ENCODE measurements at places on chromosomes 16 and 17.

DNA sequence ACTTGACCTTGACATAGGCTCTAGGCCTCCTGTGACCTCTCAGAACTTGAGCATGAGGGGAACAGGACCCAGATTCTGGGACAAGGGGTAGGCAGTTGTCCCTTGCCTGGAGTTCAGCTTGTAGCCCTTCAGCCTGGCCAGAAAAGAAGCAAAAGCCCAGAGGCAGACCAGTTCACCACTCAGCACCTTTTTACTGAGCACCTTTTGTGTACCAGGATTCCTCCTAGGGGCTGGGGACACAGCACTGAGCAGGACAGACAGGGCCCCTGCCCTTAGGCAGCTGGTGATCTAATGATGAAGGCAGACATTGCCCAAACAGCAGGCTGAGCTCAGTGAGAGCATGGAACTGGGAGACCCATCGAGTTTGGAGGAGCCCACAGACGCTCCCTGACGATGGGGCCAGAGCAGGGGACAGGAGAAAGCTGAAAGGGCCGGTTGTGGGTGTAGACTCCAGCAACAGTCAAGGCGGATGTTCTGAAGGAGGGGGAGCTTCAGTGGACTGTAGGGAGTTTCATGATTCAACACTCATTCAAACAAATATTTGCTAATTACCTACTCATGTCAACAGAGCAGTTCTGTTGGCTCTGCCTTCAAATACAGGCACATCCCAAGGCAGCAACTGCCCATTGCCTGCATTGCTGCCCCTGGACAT lies 32.0 kb downstream of the SBK1 start:
- no peak for DNase-seq

DNA sequence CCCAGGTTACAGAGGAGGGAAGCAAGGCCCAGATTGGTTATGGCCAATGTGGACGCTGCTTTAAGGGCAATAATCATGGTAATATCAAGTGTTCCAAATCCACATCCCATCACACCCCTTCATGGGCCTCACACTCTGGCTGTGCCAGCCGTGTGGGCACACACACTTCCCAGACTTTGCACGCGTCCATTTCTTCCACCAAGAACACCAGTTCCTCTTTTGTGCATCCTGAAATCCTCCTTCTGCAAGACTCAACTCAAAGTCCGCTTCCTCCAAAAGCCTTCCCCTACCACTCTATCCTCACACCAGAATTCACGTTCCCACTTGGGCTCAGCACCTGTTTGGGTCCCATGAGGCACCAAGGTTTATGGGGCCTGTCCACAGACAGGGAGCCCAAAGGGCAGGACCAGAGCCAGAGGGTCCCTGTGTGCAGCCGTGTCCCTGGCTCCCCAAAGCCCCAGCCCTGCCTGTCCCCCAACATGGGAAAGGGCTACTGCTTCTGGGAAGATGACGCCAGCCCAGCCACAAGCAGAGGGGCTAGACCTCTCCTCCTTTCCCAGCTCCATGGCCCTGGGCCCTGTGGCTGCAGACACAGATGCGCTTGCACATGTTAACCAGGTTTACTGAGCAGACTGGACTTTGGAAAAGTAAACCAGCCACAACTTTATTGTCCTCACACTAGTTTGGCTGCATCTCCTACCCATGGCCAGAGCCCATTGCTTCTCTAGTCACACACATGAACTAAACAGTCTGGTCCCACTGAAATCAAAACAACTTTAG lies 20.3 kb downstream of the SPNS3 start:
- no peak for DNase-seq

DNA sequence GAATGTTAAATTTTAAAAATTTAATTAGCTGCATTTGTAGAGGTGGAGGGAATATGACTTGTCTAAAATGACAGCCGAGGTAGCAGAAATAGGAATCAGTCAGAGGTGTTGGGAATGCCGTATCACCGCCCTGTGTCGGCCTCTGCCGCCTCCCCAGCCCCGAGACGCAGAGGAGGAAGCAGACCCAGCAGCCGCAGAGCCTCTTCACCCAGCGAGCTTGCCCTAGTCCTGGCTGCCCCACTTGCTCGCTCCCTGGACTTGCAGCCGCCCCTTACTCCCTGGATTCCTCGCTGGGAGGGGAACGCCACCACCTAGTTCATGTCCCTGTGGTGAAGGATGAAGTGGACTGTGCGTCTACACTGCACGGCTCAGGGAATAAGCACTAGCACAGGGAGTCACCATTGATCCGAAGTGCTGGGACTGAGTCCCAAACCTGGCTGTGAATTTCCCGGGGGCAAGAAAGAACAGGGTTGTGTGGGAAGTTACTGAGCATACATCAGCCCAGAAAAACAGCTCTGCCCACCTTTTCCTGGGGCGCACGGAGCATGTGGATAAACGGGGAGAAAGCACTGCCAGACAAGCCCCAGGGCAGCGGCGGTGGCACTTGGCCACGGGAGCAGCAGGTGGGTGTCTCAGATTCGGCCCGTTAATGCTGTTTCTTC lies 76.8 kb downstream of the RPTOR start:
- peak; percentile 74 for DNase-seq

DNA sequence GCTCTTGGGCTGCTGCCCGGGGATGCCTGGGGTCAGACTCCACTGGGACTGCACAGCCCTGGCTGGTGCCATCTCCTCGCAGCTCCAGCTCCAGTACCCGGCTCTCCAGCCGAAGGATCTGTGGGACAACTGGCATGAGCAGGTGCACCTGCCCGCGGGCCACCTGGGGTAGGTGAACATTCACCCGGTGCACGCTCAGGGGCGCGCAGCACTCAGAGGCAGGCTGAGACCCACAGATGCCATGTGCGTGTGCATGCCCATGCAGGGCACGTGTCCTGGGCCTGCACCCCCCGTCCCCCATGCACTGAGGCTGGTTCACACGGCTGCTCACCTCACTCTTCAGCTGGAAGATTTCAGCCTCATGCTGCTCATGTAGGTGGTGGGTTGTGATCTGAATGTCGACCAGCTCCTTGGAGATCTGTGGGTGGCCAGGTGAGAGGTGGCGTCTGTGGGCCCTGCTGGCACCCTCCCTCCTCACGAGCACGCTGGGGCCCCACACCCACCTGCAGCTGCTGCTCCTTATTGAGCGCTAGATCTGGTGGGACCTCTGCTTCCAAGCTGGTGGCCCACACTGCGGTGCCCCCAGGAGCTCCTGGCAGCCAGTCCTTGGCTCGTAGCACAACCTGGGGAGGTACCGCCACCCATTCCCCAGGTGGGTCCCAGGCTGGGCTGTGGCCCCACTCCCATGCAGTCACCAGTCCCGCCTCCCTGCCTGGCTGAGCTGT lies 618 bp downstream of the CCDC78 start:
- DNase-seq: no peak

DNA sequence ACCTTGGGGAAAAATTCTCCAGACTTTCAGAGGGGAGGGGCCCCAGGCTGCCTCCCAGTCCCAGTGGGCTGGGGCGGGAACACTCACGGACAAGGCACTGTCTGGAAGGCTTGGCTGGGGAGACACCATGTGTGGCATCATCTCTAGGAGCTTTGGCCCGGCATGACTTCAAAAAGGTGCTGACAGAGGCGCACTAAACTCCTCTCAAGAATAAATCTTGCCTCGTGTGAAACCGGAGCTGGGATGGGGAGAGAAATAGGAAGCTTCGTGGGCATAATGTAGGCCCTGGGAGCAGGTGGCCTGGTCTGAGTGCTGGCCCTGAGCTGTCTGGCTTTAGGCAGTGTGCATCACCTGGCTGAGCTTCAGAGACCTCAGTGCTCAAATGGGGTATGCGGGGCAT lies 5.7 kb downstream of the WSCD1 start:
- no peak for DNase-seq

DNA sequence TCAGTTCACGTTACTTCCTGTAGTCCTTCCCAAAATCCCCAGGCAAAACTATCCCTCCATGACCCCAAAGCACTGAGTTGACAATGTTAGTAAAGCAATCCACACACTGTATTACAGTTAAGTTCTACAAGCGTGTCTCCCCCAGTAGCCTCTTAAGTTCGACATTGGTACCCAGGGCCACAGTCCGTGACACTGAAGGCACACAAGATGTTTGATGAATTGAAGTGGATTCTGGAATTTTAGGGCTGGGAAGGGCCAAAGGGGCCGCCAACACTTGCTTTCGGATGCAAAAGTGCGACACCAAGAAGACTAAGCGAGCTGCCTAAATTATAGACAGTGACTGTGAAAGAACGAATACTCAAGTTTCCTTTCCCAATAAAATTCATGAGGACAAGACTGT lies 1.5 kb downstream of the VPS35 start:
- DNase-seq: no peak

- no peak for DNase-seq
These were observed 223.5 kb upstream of the CACNG5 start for GRCh38 chr17:66611397-66611796.

DNA sequence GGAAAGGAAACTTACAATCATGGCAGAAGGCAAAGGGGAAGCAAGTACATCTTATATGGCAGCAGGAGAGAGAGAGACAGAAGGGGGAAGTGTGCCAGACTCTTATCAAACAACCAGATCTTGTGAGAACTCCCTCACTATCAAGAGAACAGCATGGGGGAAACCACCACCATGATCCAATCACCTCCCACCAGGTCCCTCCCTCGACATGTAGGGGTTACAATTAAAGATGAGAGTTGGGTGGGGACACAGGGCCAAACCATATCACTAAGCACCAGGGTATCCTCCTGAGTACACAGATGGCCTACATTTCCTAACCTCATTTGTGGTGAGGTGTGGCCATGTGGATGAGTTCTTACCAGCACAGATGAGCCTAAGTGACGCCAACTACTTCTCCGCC lies 348.6 kb upstream of the ZFHX3 start:
- DNase-seq: no peak

GRCh38 chr16:67694611-67695010 lies 24.5 kb downstream of the GFOD2 start:
- no peak for DNase-seq

- DNase-seq: no peak
These were observed 56.5 kb downstream of the CYTH1 start for GRCh38 chr17:78725448-78726021.

DNA sequence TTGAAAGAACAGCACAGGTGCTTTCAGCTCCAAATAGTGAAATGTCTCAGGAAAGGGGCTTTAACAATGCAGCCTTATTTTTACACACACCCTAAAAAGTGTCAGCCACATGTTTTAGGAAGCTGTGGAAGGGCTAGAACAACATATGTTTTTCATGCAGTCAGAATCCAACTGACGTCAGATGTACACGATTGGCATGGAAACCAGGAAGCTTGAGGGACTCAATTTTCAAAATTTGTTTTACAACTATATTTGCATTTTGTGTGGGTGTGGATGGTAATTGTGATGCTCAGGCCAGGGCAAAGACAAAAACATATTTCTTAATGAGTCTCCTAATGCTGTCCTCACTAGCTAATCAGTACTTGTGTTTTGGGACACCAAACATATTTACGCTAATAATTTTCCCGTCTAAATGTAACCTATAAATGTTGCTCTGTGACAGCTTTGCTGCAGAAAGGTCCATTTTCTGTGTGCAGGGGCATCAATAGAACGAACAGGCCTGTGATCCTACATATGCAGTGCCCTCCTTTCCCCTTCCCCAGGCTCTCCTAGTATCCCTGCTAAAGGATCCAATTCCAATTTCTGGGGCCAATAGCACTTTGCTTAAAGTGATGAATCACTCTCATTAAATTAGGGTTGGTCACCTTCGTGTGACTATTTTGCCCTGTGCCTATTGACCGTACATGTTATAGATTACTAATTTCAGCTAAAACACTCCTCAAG lies 434.0 kb upstream of the CDH5 start:
- peak; percentile 4 for DNase-seq

DNA sequence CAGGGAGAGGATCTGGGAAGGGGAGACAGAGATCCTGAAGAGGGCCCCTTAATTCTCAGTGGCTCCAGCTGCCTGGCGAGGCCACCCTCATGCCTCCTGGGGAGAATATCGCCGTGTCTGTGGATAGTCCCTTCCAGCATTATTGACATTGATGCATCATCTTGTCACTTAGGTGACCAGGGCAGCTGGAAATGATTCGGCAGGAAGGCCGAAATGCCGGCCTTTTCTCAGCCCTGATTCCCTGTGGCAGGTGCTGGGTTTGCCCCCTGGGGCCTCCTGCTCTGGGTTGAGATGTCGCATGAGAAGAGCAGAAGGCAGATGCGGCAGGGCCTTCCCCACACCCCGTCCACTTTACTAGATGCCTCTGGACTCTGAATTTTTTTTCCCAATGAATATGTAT lies 89.5 kb downstream of the RAP1GAP2 start:
- DNase-seq: no peak

GRCh38 chr16:19033761-19034160 lies 33.7 kb upstream of the COQ7 start:
- DNase-seq: no peak

DNA sequence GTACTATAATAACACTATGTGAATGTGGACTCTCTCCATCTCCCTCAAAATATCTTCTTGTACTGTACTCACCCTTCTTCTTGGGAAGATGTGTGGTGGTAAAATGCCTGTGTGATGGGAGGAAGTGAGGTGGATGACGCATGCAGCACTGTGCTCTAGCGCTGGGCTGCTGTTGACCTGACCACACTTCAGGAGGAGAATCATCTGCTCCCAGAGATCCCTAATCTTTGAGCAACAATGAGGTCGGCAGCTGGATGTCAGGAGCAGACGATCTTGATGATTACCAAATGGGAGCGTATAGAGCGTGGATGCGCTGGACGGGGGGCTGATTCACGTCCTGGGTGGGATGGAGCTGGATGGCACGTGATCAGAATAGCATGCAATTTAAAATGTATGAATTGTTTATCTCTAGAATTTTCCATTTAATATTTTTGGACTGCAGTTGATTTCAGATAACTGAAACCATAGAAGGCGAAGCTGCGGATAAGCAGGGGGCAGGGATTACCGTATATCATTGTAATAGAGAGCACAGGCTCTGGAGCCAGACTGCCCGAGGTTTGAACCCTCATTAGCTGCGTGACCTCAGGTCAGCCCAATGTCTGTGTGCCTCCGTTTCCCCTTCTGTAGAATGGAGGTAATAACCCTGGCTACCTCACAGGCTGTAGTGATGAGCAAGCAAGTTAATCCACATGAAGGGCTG lies 23.7 kb upstream of the CYLD start:
- no peak for DNase-seq

- peak; percentile 97 for DNase-seq
These were observed at the start of gene FBXO47 for GRCh38 chr17:38967290-38967738. Gene FBXO47, minus strand, starts transcription at chr17:38967403. Its CDS starts 4,378 bp downstream, at chr17:38963025.

DNA sequence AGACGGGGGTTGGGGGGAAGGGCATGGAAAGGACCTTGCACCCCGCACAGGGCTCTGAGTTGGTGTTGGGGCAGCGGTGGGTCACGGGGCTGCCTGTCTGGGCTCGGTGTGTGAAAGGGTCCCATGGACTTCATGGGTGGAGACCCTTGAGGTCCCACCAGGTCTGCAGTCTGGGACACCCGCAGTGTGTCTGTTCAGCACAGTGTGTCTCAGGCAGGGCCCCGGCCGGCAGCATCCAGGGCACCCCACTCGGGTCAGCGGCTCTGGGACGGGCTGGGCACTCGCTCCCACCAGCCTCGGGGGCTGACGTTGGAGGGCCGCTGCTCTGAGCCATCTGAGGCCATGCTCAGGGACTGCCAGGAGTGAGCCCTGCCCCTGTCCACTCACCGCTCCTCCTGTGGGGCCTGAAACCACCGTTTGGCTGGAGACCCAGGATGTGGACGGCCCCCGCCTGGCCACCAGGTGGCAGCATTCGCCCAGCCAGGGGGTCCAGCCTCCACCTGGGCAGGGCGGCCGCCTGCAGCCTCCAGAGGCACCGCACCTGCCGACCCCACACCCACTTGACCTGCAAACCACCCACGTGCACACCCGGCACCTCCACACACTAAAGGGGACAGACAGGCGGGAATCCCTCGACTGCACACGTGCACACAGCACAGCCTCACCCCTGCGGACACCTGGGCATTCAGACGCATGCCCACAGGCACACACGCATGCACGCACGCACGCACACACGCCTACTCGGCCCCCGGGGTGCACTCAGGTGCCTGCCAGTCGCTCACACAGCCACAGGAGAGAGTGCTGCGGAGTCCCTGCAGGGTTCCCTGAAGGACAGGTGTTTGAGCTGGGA lies 10.1 kb upstream of the ZFPM1 start:
- DNase-seq: peak; percentile 93

Measured in islet precursor cell (in vitro differentiated cells).